ENCODE measurements at places on chromosomes 12 and 14. TPM values are rescaled to one million over a fixed set of nuclear protein-coding genes. Genes with fewer than 3 reads are reported as not detected.

DNA sequence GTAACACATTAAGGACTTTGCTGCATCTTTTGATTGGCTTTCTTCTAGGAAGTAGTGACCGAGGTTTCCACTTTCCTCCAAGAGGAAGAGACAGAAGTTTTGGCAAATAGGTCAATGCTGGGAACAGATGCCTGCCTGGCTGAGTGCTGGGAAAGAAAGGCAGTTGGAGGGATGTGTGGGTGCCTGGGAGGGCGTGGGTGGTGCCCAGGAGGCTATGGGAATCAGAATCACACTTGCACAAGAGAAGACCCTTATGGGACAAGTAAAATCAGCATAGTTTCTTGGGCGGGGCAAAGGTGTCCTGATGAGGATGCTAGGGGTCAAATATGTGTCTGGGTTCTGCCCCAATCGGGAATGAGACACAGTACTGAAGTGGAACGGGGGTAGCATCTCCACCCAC is 906 bp upstream of the ACADS start:
- DNase-seq, result no peak

The TAS2R8 gene
- polyA plus RNA-seq, result not detected

GRCh38 chr12:132507656-132508490 is 17.9 kb downstream of the FBRSL1 start:
- no peak for DNase-seq

DNA sequence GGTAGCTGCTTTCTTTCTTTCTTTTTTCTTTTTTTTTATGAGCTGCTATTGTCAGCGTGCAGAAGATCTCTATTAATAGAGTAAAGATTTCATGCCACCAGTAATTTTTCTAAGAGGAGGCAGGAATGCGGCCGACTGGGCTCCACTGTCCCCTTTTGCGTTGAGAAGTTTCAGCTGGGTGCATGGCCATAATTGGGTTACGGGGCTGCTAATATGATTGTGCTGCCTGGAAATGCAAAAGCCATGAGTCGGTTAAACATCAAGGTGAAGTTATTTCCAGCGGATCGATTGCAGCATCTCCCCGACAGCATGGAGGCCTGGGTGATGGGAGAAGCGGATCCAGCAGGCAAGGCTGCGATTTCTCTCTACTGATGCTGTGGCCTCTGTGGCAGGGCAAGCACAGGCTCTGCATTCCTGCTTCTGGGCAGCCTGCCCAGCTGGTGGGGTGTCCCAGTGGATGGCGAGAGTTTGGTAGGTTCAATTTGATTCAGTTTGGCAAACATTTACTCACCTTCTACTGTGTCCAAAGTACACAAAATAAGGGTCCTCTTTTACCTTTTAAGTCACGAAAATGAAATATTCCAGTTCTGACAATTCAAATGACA is 54.4 kb upstream of the PRMT8 start:
- DNase-seq, result no peak

DNA sequence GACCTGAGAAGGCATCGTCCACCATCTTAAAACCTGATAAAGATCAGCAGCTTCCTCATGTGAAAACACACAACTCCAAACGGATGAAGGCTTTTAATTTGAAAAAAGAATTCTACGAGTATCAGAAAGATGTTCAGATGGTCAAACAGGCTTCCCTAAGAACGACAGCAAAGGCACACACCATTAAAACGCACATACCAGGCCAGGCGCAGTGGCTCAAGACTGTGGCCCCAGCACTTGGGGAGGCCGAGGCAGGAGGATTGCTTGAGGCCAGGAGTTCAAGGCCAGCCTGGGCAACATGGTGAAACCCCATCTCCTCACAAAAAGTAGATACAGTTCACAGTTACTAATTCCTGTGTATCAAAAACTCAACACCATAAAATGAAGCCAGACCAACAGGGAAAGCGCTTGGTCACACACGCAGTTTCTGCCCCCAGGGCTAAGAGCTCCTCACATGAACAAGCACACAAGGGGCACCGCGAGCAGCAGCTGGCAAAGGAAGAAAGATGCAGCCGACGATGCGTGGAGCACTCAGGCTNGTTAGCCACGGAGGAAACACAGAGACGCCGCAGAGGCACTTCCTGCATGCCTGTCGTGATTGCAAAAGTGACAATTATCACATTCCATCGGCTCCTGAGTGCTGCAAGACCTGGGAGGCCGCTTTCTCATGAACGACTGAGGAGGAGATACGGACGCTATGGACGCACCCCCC is 78.0 kb downstream of the NOC4L start:
- DNase-seq, result peak; percentile 4

The C12orf50 gene
- not detected for polyA plus RNA-seq

The SPTB gene
- under 0.01 TPM for polyA plus RNA-seq

The SLC25A21 gene
- 0.71 TPM for polyA plus RNA-seq

The SLC38A4 gene
- polyA plus RNA-seq, result 0.22 TPM
